ENCODE measurements at places on chromosomes 16 and 17. TPM values are rescaled to one million over a fixed set of nuclear protein-coding genes. Genes with fewer than 3 reads are reported as not detected.

DNA sequence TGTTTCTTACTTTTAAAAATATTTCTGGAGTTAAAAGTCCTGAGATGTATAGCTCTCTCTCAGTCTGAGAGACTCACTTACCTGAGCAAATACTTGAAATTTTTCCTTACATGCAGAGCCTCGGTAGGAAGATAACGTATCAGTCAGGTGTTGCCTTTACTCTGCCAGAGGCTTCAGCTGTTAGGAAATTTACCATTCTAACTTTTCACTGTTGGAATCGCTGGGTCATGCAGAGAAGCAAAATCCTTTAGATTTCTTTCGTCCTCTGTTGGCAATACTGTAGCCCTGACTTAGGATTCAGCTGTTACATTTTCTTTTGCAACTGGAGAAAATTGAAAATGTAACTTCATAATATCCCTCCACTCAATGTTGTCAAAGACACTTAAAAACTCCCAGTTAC, 20.0 kb upstream of the KCNJ16 start:
- no peak for DNase-seq

Gene ENO3
- total RNA-seq, result 670 TPM

DNA sequence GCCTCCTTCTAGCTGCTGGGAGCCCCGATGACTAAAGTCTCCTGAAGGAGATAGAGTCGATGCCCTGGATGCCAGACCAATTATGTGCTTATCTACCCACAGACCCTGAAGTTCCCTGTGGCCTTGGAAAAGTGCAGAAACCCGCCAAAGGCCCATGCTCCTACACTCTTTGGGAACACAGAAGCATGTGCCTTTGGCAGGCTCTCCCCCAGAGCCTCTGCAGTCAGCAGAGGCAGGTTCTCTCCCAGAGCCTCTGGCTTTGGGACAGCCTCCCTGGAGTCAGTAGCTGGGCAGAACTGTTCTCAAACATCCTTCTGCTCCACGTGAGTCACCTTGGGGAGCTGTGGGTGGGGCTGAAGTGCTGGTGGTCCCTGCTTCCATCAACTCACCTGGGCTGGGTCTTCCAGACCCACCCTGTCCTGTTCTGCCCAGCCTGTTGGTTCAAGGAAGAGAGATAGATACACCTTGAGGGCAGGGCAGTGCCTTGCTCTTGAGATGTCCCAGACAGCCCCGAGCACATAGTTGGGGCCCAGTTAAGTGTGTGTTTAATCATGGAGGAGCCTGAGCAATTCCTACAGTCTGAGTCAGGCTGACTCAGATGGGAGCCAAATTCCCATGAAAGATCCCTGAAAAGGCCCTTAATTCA, 3.2 kb upstream of the CDK5RAP3 start:
- DNase-seq, result no peak

- no peak for DNase-seq
Measured at GRCh38 chr17:4214157-4214556, 49.6 kb downstream of the ANKFY1 start.

DNA sequence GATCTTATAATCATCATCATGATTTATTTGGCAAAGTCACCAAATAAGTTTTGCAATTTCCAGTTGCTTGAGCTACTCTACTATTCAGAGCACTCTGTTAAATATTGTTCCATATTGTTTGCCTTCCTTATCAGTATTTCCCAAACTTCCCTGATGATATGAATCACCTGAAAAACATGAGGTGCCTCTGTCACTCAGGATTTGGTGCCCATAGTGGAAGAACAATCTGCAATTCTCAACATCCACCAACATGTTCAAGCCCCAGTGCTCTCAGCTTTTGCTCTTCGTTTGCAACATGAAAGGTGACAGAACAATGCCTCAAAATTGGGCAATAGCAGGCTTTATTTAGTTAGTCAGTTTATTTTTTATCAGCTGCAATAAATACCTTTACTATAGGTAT, 28.6 kb upstream of the WSB1 start:
- DNase-seq, result no peak

DNA sequence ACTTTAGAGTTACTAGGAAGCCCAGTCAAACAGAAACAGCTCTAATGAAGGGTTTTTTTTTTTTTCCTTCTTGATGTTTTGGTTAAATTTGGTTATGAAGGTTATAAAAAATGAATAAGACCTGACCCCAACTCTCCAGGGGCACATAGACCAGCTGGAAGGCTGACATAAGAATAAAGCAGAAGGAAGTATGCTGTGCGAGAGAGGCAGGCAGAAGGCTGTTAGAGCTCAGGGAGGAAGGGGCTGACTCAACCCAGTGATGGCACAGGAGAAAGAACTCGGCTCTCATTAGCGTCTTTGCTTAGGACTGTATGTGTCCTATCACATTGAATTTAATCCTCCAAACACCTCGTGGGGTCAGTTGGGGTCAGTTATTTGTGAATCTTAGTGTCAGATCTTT, 474.6 kb downstream of the PMP22 start:
- no peak for DNase-seq

DNA sequence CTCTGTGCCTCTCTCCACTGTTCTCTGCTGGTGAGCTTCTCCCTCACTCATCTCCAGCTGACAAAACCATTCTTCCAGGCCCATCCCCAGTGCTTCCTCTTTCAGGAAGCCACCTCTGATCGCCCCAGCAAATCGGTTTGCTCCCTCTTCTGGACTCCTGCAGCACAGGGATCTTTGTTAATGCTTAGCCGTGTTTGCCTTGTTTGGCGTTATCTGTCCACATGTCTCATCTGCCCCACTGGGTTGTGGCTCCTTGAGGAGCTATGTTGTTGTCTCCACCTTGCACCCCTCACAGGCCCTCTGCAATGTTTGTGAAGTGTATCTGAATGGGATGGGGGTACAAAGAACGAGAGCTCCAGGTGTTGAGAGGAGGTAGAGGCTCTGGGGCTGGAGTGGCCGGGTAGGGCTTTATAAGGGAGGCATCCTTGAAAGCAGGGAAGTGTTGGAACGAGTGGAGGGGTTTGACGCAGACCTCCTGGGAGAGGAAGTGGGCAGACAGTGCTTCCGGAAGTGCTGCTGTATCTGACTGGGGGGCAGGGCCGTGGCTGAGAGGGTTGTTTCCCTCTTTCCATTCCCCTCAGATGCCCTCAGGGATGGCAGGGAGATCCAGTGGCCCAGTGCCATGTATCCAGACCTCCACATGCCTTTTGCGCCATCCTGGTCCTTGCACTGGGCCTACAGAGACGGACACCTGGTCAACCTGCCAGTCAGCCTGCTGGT, 27.8 kb downstream of the CASKIN2 start:
- DNase-seq, result peak; percentile 56

DNA sequence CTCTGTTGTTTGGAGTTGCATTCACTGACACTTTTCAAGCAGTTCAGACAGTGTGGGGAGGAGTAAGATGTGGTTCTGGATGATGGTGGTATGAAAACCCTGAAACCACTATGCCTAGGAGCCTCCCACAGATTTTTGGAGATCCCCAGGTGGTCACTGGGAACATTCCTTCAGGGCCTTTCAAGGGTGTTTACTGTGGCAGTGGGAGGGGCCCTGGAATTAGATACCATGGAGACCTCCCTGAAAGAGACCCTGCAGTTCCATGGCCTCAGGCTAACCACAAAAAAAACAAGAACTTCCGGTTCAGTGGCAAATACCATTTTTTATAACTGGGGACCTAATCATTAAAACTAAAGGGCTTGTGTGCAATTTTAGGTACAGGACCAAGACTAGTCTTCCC, 79.9 kb downstream of the TMEM100 start:
- DNase-seq, result no peak

DNA sequence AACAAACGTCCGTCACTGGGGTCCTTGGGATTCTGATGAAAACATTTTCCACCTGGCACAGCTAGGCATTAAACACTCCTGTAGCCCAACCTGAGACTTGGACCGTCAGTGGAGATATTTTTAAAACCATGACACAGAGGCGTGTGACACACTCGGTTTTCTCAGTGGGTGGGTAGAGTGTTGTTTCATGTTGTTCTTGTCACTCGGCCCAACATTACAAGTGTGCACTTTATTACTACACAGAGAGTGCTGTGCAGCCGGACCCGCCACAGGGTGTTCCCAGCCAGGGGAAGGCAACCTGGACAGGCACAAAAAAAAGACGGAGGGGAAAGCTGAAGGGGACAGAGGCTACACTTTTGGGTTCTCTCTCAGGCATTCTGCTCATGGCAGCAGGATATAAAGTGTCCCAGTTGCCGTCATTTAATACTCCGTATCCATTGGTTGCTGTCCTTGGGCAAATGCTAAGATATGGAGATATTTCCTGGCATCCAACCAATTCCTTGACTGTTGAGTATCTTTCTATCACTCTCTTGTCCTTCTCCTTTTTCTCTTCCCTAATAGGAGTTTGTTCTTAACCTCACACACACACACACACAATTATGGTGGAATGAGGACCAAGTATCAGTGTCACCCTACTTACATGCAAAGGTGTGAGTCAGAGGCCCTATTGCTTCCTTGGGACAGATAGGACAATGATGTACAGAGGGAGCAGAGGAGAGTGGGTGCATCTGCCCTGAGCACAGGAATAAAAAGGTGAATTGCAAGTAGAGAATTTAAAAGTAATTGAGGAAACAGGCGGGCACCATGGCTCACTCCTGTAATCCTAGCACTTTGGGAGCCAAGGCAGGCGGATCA, 154.1 kb upstream of the SOX9 start:
- DNase-seq, result peak; percentile 51

Gene CCL1
- not detected for total RNA-seq

Gene PYDC1
- not detected for total RNA-seq

GRCh38 chr16:81403208-81403600, 41.4 kb upstream of the CMIP start:
- no peak for DNase-seq

Gene ZNF689
- total RNA-seq, result 4.8 TPM

DNA sequence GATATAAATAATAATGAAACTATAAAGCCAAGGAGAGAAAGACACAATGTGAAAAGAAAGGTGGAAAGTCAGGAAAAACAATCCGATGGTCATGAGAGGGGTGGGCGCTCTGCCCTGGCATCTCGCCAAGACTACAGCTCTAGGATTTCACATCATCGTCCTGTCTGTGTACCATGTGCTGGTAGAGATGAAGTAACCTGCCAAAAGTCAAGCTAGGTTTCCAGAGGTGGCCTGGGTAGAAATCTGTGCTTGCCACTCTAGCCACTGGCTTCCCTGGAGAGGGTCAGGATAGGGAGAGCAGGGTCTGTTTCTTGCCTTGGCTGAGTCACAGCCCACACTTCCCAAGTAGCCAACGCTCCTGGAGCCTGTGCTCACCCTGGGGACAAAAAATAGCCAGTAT, 31.0 kb upstream of the TRAP1 start:
- DNase-seq, result no peak

Gene CCL17
- total RNA-seq, result not detected

DNA sequence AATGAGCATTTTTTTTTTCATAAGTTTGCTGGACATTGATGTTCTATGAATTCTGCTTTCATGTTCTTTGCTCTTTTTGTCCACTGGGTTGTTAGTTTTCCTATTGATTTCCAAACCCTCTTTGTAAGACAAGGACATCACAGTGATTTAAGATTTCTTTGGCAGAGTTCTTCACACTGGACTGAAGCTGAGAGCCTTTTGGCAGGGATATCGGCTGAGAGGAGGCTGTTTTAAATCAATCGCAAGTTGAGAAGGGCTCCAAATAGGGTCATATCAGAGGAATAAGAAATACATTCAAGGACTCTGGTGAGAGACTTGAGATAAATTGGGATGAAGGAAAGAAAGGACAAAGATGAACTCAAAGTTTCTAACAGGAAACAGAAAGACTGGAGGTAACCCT, 165.8 kb upstream of the AXIN2 start:
- DNase-seq, result no peak

DNA sequence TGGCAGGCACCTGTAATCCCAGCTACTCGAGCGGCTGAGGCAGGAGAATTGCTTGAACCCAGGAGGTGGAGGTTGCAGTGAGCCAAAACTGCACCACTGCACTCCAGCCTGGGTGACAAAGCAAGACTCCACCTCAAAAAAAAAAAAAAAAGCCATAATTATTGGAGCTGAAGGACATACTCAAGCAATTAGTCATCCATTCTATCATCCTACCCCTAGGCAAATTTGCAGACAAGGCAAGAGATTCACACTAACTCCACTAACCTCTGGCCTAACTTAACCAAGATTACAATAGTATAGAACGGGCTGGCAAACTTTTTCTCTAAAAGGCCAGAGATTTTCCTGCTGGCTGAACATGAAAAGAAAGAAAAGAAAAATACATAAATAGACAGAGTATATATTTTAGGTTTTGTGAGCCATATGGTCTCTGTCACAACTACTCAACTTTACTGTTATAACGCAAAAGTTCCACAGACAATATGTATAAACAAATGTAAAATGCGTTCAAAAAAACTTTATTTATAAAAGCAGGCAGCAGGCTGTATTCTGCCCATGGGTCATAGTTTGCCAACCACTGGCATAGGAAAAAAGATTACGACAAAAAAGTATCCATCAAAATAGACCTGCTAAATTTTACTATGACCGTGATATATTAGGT, 29.7 kb downstream of the BRIP1 start:
- DNase-seq, result no peak

DNA sequence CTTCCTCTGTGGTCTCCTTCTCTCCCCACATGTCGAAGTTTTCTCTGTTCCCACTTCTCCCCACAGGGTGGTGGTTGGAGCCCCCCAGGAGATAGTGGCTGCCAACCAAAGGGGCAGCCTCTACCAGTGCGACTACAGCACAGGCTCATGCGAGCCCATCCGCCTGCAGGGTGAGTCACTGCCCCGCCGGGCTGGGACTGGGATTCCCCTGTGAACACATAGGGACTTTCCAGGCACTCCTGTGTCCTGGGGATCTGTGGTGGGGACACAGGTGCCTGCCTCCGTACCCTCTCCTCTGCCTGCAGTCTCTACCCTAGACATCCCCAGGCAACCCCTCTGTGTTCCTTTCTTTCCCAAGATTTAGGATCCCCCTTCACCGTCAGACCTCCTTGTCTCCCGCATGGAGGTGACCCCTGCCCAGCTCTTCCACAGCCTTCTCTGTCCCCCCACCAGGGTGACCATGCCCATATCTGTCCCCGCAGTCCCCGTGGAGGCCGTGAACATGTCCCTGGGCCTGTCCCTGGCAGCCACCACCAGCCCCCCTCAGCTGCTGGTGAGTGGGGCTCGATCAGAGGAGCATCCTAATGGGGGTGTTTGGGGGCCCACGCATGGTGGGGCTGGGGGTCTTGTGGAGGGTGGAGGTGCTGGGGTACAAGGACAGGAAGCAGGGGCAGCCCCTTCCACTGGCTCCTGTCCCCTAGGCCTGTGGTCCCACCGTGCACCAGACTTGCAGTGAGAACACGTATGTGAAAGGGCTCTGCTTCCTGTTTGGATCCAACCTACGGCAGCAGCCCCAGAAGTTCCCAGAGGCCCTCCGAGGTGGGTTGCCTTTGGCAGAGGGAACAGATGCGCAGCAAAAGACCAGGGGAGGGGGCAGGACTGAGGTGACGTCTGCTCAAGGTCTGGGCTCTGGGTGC, 5.8 kb downstream of the ITGAM start:
- no peak for DNase-seq

Gene CCL13
- 0.82 TPM for total RNA-seq

- DNase-seq, result no peak
Measured at GRCh38 chr17:61335105-61335844, 64.4 kb upstream of the TBX2 start.
